ENCODE measurements at places on chromosomes 3 and 15.

GRCh38 chr15:37138591-37139215, 38.4 kb upstream of the MEIS2 start:
- no peak for DNase-seq

DNA sequence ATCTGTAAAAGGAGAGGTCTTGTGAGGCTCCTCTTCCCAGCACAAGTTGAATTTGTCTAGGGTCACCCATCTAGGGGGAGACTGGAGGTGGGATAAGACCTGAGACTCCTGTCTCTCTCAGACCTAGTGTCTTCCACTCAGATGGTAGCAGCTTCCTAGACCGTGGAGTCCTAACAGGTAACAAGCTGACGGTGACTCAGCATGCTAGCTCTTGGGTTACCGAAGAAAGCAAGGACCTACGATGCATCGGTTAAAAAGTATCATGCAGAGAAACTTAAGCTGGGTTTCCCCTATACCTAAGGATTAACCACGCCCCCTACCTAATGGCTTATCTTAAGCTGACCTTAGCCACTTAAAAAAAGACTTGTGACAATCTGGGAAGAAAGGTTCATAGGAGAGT, 7.6 kb downstream of the LRRN1 start:
- no peak for DNase-seq

DNA sequence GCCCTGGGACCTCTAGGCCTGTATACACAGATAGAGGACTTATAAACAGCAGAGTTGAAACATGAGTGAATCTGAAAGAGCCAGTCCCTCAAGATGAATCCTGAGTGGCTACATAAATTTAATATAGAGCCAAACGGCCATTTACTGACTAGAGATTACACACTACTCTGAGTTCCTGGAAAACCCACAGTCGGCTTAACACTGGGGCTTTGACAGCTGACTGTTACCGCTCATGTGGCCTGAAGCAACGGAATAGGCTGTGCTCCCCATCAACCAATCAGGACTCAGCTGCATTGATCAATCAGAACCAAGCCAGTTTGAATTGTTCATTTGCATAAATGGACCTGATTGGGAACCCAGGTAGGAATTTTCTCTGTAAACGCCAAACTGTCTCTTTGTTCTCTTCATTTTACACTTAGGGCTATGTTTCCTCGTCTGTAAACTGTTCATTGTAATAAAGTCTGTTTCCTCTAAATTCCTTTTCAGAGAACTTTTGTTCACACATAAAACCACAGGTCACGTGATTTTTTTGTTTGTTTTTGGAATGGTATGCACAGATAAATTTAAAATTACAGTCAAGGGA, 40.5 kb downstream of the CCNL1 start:
- no peak for DNase-seq

GRCh38 chr3:189458528-189458927, 172.7 kb upstream of the TP63 start:
- DNase-seq: no peak
